ENCODE measurements at places on chromosomes 6 and 20.

- no peak for DNase-seq
Measured at GRCh38 chr6:17858584-17858983, 128.9 kb downstream of the KIF13A start.

- DNase-seq: no peak
Measured at GRCh38 chr6:34970957-34971356, 81.9 kb downstream of the ANKS1A start.

DNA sequence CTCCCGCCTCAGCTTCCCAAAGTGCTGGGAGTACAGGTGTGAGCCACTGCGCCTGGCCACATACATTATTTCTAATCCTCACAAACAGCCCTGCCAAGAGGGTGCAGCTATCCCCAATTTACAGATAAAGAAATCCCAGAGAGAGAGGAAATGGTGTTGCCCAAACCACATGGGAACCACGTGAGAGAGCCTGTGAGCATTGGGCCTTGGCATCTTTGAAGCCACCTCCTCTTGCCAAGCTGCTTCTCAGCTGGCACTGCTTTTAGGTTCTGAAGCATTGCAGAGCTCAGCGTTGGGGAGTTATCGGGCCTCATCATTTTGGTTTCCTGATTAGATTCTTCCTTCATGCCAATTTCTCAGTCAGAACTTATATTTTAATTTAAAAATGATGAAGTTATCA, 80.3 kb downstream of the CTNNBL1 start:
- DNase-seq: no peak

- DNase-seq: no peak
Measured at GRCh38 chr20:39398656-39399055, 436.5 kb downstream of the DHX35 start.

DNA sequence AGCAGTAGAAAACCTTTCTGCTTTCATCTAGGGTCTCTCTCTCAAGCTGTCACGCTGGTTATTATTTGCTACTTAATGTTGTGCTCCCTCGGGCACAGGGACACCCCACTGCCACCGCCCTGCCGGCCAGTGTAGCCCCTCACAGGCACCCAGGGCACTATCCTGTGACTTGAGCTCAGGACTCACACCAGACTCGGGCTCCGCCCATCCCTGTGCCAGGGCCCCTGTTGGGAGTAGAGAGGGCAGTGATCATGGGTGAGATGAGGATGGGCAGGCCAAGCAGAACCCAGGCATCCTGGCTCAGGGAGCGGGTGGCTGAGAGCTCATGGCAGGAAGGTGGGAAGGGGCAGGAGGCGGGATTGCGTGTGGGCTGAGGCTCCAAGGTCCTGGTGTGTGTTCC, 371.9 kb downstream of the ZFAND3 start:
- no peak for DNase-seq

DNA sequence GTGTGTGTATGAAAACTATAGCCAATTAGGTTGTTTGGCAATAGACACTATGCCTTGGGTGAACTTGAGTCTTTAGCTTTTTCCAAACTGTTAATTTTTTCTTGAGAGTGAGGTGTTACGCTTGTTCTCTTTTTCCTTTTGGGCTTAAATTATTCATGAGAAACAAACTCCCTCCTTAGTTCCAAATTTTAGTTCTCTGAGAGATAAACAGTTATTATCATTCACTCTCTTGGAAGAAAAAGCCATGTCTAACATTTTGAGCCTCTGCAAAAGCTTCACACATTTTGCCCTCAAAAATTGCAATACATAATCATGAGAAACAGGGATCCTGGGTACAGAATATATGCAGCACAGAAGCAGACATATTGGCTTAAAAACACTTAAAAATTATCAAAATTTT, 1353.9 kb upstream of the MAP3K7 start:
- no peak for DNase-seq
